ENCODE measurements at places on chromosomes 2 and 18.

DNA sequence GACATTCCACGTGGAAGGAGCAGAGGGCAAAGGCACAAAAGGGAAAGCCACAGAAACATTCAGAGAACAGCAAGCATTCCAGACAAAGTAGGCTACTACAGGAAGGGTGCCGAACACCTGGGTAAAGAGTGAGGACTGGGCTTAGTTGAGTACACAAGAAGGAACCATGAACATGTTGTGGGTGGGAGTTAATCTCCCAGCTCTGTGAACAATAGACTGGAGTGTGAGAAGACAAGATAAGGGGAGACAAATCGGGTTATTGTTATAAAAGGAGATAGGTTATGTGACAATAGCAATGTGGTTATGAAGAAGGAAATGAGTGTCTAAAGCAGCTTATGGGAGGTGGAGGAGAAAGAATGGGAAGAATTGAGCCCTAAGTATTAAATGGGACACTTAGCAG, 70.0 kb downstream of the DPP4 start:
- DNase-seq: no peak

DNA sequence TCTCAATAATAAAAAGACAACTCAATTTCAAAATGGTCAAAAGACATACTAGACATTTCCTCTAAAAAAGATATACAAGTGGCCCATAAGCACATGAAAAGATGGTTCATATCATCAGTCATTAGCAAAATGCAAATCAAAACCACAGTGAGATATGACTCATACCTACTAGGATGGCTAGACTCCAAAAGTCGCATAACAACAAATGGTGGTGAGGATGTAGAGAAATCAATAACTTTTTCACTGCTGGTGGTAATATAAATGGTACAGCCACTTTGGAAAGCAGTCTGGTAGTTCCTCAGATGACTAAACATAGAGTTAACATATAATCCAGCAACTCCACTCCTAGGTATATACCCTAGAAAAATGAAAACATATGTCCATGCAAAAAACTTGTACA, 242.3 kb upstream of the NOL4 start:
- DNase-seq: no peak

GRCh38 chr2:10564876-10565445, 116.8 kb upstream of the ODC1 start:
- no peak for DNase-seq

- no peak for DNase-seq
These were observed 34.2 kb upstream of the NPAS2 start for GRCh38 chr2:100785626-100786296.

GRCh38 chr18:10247021-10247741, 207.3 kb upstream of the APCDD1 start:
- DNase-seq: no peak

GRCh38 chr2:218257390-218257981, 3.3 kb upstream of the GPBAR1 start:
- peak; percentile 46 for DNase-seq

DNA sequence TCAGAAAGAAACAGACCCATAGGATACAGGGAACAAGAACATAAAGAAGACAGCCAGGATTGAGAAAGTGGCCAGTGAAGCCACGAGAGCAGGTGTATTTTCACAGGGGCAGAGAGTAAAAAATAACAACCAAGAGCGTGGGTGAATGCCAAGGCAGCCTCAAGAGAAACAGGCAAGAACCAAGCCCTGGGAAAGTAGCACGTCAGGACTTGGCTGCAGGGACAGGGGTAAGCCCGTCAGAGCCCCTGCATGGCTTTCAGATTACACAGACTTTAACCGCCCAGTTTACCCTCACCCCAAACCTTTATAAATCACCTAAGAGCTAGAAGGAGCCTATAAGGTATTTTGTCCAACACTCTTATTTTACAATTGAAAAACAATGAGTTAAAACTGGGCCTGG, 43.7 kb downstream of the ARL4C start:
- DNase-seq: no peak

Data from neural crest cell (in vitro differentiated cells).